Mucosa of gallbladder (tissue), 1 donor: ENCODE measurements at places on chromosomes 12 and 14. TPM values are rescaled to one million over a fixed set of nuclear protein-coding genes. Genes with fewer than 3 reads are reported as not detected.

DNA sequence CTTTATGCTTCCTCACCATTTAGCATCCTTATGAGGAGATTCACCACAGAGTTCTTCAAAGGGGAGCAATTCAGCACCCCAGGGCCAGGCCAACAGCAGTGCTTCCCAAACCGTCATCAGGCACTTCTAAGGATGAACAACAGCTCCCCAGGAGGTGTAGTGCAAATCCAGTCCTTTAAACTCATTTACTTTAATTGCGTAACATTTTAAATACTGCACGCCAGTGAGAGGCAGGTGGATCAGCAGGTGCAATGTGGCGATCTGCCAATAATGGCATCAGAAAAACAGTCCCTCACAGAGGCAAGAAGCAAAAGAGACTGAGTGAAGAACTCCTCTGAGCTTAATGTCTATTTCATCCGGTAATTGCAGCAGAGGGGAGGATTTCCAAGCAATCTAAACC, 770.9 kb upstream of the FOXG1 start:
- no peak for DNase-seq

- no peak for DNase-seq
Observed at GRCh38 chr12:13193505-13194231, 2.9 kb upstream of the EMP1 start.

DNA sequence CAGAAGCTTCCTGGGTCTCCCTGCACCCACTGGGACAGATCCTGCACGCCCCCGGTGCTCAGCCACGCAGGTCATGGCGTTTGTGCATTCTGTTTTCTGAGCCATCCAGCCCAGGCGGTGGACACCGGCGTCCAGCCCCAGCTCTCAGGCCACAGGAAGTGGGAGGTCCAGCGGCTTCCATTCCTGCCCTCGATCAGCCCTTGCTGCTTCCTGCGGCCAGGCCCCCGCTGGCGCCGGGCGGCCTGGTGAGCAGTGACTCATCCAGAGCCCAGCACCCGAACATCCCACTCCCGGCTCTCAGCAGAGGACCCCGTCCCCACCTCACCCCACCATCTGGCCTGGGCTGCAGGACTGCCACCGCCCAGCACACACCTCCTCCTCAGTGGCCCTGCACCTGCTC, 18.0 kb upstream of the NUDT14 start:
- no peak for DNase-seq

Gene GNB3
- total RNA-seq = 3.3 TPM

Gene CLEC4C
- total RNA-seq = not detected

DNA sequence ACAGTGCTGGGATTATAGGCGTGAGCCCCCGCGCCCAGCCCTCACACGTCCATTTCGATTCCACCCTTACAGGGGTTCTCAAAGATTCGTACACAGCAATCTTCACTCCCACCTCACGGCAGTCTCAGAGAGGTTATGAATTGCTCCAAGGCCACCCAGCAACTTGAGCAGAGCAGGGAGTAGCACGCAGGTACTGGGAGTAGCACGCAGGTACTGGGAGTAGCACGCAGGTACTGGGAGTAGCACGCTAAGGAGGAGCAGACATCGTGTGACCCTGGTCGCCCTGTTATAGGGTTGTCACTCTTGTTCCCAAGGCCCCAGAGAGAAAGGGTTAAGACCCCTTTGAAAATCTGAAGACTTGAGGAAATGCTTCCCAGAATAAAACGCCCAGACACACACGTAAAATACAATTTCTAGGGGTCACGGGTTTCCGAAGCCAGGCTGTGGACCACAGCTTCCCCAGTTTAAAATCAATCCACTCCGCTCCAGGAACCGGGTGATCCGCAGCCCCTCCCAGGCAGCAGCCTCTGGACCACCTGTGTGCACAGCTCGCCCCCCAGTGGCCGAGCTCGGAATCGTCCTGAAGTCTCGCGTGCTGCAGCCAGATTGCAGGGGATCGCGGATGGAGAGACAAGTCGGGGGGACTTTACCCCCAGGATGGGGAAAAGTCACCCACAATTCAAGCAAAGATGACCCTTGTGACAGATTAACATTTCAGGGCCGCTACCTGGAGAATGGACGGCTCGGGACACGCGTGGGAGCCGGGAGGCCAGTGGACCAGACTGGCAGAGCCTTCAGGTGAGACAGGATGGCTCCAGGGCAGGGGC, 92.0 kb downstream of the SCARB1 start:
- peak; percentile 86 for DNase-seq

Gene PAH
- total RNA-seq = 958 TPM

GRCh38 chr12:88763536-88764100, 183.3 kb upstream of the KITLG start:
- no peak for DNase-seq

Gene A2ML1
- 0.09 TPM for total RNA-seq

Gene GZMH
- total RNA-seq = 2.0 TPM

- no peak for DNase-seq
Observed at GRCh38 chr14:74326369-74327152, 21.7 kb upstream of the VRTN start.

DNA sequence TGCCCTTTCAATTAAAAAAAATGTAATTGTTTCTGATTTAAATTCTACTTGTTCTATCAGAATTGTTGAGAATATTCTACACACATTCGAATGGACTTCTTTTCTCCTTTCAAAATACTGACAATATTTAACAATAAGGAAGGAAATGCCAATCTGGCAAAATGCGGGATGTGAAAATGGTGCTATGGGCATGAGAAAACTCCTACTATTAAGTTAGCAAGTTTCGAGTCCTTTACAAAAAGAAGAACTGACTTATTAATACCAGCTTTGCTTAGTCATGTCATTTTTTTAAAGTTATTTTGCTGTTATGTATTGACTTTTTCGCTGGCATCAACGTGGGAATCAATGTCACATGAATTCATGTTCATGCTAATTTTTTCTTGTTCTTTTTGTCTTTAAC, 31.7 kb upstream of the ARL1 start:
- DNase-seq = no peak

Gene SLC25A47
- 0.20 TPM for total RNA-seq

GRCh38 chr12:11712491-11712890, 63.0 kb downstream of the ETV6 start:
- no peak for DNase-seq

Gene GIT2
- 43.6 TPM for total RNA-seq

- DNase-seq = no peak
Observed at GRCh38 chr12:29299633-29300032, 81.3 kb downstream of the ERGIC2 start.

- no peak for DNase-seq
Observed at GRCh38 chr14:61670576-61670975, 24.7 kb upstream of the HIF1A start.

GRCh38 chr12:106492857-106493256, 89.9 kb upstream of the RFX4 start:
- DNase-seq = no peak
